ENCODE measurements at places on chromosomes 6 and 20.

GRCh38 chr6:168939796-168940195 is 313.9 kb downstream of the THBS2 start:
- no peak for DNase-seq

- DNase-seq = peak; percentile 60
Measured at GRCh38 chr6:111715321-111715720, 109.6 kb upstream of the TRAF3IP2 start.

DNA sequence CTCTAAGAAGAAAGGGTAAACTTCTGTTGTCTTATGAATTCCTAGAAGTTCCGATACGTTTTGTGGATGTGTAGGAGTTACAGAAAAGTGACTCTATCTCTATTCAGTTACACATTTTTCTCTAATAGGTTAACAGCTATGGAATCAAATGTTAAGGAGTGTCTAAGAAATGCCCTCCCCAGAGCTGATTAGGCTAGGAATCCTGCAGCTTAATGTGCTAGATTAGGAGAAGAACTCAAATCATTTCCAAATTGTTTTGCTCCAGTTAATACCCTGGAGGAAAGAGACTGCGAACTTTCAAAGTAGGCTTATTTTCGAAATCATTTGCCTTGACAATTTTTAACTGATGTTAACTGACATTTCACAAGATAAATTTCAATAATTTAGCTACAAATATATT is 51.9 kb downstream of the IBTK start:
- DNase-seq = no peak

GRCh38 chr6:90123831-90124230 is 172.8 kb downstream of the BACH2 start:
- DNase-seq = no peak

GRCh38 chr6:14074476-14075094 is 43.0 kb upstream of the CD83 start:
- no peak for DNase-seq

- DNase-seq = no peak
Measured at GRCh38 chr20:58458342-58459057, 56.7 kb downstream of the APCDD1L start.

DNA sequence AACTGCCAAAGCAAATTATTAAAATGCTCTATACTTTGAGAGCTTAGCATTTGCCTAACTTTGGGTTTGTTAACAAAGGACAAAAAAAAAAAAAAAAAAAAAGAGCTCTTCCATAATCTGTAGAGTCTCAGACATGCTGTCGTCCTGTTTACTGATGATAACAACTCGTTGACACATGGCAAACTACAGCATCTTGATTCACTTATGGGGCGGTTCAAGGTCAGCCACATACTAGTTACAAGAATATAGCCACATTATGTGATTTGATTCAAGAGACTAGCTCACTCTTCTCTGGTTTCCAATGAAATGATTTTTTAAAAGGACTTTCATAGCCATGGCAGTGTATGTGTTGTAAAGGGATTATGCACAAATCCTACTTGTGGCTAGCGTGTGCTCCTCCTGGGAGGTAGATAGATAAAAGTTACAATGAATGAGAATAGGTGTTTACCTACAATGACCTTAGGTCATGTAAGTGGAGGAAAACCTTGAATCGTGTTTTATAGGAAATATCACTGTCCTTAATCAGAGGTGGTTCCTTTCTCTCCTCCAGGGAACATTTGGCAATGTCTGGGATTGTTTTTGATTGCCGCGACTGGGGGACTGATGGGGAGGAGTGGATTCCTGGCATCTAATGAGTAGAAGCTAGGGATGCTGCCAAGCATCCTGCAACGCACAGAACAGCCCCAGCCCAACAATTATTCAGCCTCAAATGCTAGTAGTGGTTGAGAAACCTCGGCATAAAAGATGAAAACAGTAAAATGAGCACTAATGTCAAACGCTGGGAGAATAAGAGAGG is 969.2 kb upstream of the SLC35B3 start:
- no peak for DNase-seq

DNA sequence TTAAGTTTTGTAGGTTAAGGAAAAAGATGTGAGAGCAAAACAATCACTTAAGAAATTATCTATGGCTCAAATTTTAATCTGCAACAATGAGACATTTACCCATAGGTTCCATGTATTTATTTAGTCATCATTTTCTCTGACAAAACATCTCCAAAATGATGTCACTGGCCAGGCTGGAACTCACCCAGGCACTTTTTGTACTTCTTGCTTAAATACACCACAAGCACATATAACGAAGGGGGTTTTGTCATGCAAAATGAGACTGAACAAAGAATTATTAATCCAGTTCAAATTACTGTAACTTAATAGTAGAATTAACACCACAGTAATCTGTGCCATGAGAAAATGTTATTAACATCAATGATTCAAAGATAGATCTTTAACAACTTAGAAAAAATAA is 200.5 kb downstream of the PTPRK start:
- DNase-seq = no peak

Measured in stimulated activated naive CD4-positive, alpha-beta T cell (primary cell).